NCI-H1417 treated with DMSO at 0.1 percent for 48 hours (cell line): ENCODE measurements at places on chromosomes 11 and 22.

GRCh38 chr22:46721501-46722085 is 16.5 kb downstream of the CERK start:
- DNase-seq, result no peak

GRCh38 chr11:111119751-111120150 is 125.8 kb upstream of the POU2AF2 start:
- no peak for DNase-seq

DNA sequence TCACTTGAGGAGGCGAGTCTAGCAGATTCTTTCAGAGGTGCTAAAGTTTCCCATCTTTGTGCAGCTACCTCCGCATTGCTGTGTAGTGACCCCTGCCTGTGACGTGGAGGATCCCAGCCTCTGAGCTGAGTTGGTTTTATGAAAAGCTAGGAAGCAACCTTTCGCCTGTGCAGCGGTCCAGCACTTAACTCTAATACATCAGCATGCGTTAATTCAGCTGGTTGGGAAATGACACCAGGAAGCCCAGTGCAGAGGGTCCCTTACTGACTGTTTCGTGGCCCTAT is 8.9 kb upstream of the SAMM50 start:
- no peak for DNase-seq

DNA sequence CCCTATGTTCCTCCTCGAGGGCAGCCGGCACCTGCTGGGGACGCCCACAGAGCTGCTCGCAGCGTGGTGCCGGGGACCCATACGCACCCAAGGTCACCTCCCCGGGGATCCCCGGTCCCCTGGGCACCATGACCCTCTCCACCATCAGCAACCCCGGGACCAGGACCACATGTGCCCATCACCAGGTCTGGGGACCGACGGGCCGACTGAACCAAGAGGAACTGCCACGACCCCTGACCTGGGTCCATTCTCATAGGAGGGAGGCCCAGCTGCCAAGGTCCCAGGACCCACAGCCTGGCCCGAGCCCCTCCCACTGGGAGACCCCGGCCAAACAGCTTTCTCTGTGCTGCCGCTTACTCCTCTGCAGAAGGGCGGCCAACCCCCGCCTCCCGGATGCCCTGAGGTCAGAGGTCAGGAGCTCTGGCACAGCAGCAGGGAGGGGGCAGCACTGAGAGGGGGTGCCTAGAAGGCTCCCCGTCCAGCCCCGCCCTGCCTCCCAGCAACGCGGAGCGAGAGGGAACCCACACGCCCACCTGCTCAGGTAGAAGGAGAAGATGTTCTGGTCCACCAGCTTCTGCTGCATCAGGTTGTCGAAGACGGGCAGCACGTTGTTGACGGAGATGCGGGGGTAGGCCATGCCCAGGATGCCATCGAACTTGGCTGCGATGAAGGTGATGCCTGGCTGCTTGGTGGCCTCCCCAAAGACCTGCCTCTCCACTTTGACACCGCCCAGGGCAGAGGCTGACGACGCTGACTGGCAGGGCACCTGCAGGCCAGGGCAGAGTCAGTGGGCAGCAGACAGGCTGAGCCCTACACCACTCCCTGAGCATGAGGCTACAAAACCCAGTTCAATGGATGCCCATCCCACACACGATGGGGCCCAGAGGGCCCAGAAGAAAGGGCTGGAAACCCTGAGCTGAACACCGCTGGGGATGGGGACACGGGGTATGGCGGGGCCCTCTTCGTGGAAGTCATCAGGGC is 6.6 kb downstream of the CTSD start:
- no peak for DNase-seq

- no peak for DNase-seq
Observed at GRCh38 chr22:48371391-48371790, 1456.3 kb downstream of the BRD1 start.

- DNase-seq, result no peak
Observed at GRCh38 chr22:37012262-37012904, 6.9 kb downstream of the TST start.

GRCh38 chr22:28029201-28029948 is 110.3 kb upstream of the PITPNB start:
- DNase-seq, result peak; percentile 85

- DNase-seq, result no peak
Observed at GRCh38 chr11:69867076-69868005, 48.1 kb upstream of the FGF3 start.

- DNase-seq, result peak; percentile 17
Observed at GRCh38 chr11:29328961-29329441, 687.8 kb downstream of the KCNA4 start.

DNA sequence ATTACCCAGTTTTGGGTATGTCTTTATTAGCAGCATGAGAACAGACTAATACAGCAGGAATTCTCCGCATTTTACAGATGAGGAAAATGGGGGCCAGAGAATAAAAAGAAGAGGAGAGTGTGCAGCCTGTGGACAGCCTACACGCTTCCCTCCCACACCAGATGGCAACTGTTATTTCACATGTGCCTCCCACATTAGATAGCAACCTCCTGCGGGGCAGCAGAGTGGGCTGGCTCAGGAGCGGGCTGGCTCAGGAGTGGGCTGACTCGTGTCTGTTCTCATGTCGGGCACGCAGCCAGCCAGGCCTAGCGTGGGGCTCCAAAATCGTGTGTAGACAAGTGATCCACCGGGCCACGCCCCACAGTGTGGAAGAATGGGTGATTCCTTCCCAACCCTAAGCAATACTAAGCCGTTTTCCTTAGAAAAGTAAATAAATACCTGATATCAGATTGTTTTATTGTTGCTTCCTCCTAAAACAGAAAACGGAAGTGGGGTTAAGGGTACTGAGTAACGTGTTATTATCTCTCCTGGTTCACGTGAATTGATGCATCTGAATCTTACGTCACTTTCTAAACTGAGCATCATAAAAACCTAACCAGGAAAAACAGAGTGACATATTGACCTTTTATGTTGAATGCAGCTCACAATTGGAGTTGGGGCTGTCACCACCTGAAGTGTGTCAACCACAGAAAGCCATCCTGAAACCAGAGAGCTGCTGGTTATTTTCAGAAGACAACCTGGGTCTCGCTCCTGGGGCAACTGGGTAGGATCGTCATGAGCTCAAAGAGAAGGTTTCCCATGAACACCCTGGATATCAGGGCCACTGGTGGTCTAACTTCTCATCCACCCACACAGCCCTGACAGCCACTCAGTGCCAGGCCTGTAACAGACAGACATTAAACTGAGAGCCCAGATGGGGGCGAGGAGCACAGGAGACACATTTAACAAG is 3.3 kb downstream of the TTLL1 start:
- DNase-seq, result no peak

DNA sequence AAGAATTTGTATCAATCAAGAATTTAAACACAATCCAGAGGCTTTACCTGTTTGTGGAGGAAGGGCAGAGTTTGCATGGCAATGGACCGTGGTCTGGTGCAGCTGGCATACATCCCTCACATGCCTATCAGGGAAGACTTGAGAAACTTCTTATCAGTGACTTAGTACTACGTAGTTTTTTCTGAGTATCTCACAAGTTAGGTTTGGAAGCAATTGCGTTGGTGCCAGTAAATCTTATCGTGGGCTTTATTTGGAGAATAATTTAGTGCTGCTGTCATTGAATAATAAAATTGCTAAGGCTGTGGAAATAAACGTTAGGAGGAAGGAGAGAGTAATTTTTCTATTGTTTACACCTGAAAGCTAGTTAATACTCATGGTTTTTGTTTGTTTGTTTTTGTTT is 72.3 kb downstream of the PRMT3 start:
- DNase-seq, result no peak

- no peak for DNase-seq
Observed at GRCh38 chr11:69542314-69543168, 61.1 kb downstream of the LINC01488 start.
